ENCODE measurements at places on chromosomes 6 and 20. TPM values are rescaled to one million over a fixed set of nuclear protein-coding genes. Genes with fewer than 3 reads are reported as not detected.

- no peak for DNase-seq
These were observed 57.4 kb downstream of the PREP start for GRCh38 chr6:105345506-105345905.

GRCh38 chr6:11805259-11806053 lies 26.9 kb upstream of the ADTRP start:
- no peak for DNase-seq

DNA sequence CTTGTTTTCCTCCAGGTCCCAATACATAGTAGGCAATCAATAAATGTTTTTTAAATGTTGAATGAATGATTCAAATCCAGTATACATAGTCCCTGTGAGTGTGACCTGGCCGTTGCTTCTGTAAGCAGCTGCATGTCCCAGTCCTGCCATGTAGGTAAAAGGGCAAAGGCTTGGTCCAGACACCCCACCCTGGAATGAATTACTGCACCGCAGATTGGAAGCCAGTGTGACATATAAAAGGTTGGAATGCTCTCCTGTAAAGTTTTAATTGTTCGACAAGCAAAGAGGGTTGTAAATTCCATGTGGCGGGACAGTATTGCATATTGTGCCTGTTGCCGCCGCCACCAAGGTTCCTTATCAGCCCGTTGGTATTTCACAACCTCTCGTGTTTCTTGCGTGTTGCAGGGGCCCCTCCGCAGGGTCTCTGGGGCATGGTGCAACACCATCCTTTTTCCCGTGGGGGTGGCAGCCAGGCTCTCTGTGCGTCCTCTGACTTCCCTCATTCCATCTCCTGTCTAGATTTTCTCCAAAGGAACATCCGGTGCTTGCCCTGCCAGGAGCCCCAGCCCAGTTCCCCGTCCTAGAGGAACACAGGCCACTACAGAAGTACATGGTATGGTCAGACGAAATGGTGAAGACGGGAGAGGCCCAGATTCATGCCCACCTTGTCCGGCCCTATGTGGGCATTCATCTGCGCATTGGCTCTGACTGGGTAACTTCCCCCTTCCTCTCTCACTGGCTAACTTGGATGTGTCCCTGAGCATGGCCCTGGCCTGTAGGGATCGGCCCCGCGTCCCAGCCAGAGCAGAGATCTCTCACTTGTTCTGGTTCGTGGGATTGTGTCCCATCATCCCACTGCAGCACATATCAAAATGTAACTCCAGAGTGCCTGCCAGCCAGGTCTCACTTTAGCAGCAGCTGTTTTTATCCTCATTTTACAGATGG lies 20.3 kb downstream of the POFUT1 start:
- no peak for DNase-seq

TREML1 gene
- total RNA-seq: not detected

PREX1 gene
- 13.9 TPM for total RNA-seq

GRCh38 chr6:140594806-140595128 lies 1220.3 kb upstream of the CITED2 start:
- no peak for DNase-seq

GRCh38 chr6:94269256-94269655 lies 849.9 kb upstream of the EPHA7 start:
- DNase-seq: no peak

DNA sequence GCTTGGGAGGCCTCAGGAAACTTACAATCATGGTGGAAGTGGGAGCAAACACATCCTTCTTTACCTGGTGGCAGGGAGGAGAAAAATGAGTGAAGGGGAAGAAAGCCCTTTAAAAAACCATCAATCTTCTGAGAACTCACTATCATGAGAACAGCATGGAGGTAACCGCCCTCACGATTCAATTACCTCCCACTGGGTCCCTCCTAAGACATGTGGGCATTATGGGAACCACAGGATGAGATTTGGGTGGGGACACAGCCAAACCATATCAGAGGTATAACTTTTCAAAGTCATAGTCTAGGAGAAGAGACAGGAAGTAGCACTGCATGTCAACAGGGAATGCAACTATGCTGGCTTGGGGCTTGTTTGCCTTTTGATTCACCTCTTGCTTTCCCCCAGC lies 59.9 kb upstream of the DTNBP1 start:
- DNase-seq: no peak

DNA sequence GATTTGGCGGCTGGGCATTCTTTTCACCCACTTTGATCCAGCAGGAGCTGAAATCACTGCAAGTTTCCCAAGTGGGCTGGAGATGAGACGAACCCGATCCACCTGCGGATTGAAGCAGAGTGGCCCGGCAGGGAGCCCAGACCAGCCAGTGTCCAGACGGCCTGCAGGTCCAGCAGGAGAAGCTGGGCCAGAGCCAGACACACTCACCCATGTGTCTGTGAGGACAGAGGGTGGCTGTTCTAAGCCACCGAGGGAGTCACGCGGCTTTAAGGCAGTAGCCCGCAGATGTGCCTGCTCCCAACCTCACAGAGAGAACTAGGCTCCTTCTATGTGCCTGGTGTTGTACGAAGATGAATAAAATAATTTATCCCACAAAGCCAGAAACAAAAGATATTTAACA lies 200.7 kb downstream of the WDR27 start:
- DNase-seq: no peak

DNA sequence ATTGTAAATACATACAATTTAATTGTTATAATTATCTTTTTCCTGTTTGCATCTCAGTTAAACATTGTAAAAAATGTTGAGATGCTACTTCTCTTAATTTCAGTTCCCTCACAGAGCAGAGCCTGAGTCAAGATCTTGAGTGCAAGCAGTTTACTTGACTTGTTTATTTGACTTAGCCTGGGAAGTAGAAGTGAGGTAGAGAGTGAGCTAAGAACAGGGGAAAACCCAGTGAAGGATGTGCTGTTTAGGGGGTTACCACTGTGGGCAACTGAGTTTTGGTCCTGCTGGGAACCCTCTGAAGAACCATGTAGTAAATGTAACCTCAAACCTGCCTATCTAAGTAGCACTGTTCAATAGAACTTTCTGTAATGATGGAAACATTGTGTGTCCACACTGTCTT lies 495.2 kb upstream of the FLRT3 start:
- no peak for DNase-seq

- DNase-seq: peak; percentile 15
These were observed 73.4 kb upstream of the RNF24 start for GRCh38 chr20:4088766-4089165.

DNA sequence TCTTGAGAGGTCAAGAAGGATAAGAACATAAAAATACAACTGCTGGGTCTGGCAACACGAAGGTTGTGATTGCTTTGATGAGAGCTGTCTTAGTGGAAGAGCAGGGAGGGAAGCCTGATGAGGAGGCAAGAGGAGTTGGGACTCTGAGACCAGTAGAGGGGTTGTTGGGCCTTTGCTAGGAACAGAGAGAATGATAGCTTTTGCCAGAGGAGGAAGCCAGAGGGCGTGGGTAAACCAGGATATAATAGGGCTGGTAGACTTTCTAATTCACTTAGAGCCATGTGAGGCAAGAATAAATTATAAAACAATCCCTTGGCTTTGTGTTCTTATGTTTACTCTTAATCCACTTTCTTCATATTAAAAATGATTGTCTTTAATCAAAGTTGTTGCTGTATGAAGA lies 78.6 kb downstream of the RCAN2 start:
- no peak for DNase-seq

TGM3 gene
- total RNA-seq: not detected

GRCh38 chr6:25601800-25602673 lies 50.0 kb upstream of the SCGN start:
- DNase-seq: no peak

- DNase-seq: no peak
These were observed 21.8 kb upstream of the C20orf144 start for GRCh38 chr20:33640287-33640686.

TCP11 gene
- not detected for total RNA-seq

- DNase-seq: peak; percentile 70
These were observed 902 bp downstream of the SAMHD1 start for GRCh38 chr20:36950414-36951197.

Measured in cardiac septum (tissue), 1 donor.